ENCODE measurements at places on chromosomes 2 and 18.

GRCh38 chr2:177332026-177332991 lies 60.3 kb upstream of the AGPS start:
- DNase-seq: peak; percentile 75

DNA sequence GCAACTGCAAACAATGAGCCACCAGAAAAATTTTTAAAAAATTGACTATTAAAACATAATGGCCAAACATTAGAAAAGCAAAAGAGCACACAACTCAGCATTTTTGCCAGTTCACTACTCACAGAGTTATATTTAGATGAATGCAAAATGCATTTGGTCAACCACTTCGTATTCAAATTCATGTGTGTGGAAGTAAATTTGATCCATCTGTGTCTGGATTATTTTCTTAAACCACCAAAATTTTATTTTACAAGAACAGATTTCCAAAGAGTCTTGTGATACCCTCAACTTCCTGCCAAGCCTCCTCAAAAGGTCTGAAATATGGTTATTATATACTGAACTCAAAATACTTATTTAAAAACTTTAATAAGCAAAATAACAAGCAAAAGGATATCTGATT lies 57.4 kb downstream of the PPP1R1C start:
- DNase-seq: no peak

- no peak for DNase-seq
Measured at GRCh38 chr2:125397535-125398251, 1258.3 kb upstream of the GYPC start.

GRCh38 chr18:43539862-43540261 lies 262.6 kb upstream of the SYT4 start:
- DNase-seq: no peak

DNA sequence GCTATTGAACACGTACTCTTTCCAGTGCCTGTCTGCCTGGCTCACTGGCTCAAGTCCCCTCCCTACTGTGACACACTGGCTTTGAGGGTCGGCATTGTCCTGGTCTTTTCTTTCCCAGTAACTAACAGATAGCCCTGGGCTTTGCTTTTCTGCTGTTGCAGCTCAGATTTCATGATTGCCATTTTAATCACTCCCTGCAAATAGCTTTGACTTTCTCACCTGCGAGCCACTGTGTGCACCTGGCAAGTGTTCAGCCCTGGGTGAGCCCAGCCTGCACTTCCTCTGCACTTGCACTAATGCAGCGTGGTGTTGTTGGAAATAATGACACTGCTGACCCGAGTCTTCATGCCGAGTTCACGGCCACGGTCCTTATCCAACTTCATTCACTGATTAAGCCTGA lies 52.9 kb downstream of the DCDC2C start:
- DNase-seq: peak; percentile 54

DNA sequence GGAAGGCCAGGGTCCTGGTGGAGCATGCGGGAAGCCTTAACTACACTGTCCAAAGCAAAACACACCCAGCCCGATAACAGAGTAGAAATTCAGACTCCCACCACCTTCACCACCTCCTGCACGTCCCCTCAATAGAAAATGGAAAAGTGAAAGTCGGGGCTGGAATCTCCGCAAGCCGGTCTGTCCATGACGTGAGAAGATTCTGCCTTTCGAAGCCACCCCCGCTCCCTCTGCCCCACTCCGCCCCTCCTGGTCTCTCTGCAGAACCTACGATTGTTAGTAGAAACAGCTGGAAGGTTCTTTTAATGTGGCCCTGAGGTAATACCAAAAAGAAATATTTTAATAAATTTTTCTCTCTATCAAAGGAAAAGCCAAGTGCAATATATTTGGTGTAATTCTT lies 116.4 kb downstream of the GBX2 start:
- no peak for DNase-seq

DNA sequence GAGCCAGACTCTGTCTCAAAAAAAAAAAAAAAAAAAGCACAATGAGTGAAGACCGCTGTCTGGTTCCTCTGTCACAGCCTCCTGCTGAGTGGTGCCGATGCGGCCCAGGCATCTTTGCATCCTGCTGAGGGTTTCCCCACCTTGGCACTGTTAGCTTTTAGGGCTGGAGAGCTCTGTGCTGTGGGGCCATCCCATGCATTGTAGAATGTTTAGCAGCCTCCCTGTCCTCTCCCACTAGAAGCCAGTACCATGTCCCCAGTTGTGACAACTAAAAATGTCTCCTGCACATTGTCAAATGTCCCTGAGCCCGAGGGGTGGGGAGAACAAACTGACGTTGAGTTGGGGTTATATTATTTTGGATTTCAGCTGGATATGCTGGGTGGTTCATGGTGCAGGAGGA lies 7.9 kb upstream of the COLEC11 start:
- DNase-seq: no peak

DNA sequence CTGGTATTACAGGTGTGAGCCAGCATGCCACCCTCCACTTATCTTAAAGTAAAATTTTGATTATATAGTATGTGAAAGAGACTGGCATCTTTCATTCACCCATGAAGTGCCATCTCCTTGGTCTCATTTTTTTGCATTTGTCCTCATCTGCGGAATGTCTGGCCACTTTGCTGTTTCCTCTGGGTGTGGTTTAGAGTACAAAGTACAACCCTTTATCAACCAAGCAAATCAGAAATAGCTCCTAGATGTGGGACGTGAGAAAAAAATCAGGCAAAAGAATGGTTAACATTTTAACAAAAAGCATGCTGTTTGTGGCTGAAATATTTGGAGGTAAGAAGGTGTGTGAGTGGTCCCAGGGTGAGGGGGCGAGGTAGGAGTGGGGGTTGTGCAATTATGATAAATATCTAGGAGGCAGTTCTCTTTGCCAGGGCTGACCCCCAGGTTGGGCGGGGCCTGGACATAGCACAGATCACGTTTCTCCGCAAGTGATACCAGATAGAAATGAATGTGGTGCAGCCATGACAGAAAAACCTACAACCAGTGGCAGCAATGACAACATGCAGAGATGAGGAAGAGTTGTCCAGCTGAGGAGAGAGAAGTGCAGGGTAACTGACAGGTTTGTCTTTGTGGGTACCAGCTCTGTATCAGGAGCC lies 115.8 kb upstream of the SERTAD2 start:
- DNase-seq: no peak

GRCh38 chr2:108370080-108370479 lies 7.7 kb upstream of the SULT1C4 start:
- DNase-seq: no peak

GRCh38 chr2:99680946-99681345 lies 191.1 kb upstream of the REV1 start:
- no peak for DNase-seq

GRCh38 chr2:39059366-39059952 lies 61.4 kb downstream of the SOS1 start:
- DNase-seq: no peak

GRCh38 chr2:68835621-68836020 lies 35.6 kb downstream of the BMP10 start:
- DNase-seq: no peak
